ENCODE measurements at places on chromosomes 1 and 21.
A peak's percentile ranks its signal among the peaks of the same experiment; 100 is the strongest.

DNA sequence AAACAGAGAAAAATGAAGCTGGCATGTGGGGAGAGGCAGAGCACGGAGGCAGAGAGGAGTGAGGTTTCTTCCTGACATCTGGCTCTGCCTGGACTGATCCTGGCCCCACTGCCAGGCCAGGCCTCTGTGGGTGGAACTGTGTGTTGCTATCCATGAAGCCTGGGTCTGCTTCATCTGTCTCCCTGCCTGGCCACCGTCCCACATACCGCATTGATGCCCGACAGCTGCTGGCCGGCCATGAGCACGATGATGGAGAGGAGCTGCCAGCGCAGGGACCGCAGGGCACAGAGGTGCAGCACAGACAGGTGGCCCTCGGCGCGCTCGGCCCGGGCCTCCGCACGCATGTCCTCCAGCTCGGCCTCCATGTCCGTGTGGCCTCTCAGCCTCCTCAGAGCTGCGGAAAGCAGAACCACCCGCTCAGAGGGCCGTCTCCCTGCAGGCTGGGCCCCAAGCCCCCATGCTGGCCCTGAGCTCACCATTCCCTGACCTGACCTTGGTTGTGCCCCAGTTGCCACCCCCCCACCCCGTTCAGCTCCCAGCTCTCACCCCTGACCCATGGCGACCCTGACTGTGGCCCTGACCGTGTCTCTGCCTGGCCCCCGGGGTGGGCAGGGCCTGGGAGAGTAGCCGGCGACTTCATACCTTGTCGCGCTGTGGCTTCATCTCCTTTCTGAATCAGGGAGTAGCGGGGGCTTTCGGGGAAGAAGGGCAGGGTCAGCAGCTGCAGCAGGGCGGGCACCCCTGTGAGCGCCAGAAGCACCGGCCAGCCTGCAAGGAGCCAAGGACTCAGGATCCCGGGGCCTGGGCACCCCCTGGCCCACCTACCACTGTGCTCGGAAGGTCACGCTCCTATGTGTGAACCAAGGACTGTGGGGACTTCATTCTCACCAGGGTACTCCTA, 11.5 kb downstream of the SLC2A7 start:
- no peak for DNase-seq

DNA sequence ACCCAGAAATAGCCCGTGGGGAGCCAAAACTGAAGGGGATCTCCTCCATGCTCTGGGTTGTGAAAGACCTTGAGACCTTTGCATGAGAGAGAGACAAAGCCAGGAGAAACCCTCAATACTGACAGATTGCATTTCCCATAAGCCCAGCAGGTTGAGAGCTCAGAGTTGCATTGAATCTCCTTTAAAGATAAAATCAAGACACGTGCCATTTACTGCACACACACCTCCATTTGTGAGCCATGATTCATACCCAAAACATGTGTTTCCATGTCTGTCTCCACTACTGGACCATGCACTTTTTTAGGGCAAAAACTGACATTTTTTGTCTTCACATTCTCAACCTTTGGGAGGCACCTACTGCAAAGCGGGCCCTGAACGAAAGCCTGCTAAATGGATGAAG, 144.0 kb upstream of the NRIP1 start:
- DNase-seq: no peak

- no peak for DNase-seq
Observed at GRCh38 chr21:21046063-21046462, 47.9 kb downstream of the NCAM2 start.

DNA sequence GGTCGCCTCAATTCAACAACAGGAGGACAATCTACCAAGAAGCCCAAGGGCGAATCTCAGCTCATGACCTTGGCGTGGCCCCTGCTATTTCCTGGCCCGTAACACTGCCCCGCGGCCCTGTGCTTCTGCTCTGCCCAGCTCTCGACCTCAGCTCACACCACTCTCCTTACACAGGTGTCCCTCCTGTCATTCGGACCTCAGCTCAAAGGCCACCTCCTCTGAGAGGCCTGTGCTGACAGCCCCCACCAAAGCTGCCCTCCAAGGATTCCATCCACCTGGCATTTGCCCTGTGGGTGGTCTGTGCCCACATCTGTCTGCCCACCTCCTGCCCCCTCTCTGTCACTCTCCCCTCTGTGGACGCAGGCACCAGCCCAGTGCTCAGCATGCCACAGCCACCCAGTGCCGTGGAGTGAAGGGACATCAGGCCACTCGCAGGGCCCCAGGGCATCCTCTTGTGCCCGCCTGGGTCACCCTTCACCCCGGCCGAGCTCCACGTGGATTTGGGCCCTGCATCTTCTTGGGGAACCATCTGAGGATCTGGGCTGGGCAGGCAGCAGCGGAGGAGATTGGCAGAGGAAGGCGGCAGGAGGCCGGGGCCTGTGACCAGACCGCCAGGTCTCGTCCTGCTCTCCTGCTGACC, 70.3 kb downstream of the DHRS3 start:
- DNase-seq: no peak

DNA sequence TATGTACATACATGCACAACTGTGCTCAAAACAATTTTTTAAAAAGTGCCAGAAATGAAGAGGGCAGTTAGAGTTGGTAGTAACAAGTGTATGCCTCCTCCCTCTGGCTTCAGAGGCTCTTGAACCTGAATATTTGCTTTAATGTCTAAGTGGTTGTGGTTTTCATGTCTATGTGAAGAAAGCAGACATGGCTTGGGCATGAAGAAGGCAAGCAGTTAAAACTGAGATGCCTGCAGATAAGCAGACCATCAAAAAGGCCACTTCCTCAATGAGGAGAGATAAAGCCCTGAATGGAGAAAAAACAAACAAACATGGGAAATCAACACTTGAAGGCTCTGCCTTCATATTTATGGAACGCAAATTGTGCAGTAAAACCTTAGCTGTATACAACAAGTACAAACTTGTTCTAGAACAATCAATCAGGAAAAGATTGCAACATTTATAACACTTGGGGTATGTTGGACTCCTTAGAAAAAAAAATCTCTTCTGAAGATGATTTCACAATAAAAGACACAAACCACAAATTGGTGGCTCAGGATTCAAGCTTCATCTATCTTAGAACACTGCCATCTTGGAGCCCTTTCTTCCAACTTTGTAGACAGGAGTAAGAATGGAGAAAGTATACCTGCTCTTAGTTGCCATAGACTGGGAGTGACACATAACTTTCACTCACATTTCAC, 52.7 kb upstream of the PLA2G4A start:
- no peak for DNase-seq

- no peak for DNase-seq
Observed at GRCh38 chr1:151549199-151549598, 9.1 kb downstream of the TUFT1 start.

DNA sequence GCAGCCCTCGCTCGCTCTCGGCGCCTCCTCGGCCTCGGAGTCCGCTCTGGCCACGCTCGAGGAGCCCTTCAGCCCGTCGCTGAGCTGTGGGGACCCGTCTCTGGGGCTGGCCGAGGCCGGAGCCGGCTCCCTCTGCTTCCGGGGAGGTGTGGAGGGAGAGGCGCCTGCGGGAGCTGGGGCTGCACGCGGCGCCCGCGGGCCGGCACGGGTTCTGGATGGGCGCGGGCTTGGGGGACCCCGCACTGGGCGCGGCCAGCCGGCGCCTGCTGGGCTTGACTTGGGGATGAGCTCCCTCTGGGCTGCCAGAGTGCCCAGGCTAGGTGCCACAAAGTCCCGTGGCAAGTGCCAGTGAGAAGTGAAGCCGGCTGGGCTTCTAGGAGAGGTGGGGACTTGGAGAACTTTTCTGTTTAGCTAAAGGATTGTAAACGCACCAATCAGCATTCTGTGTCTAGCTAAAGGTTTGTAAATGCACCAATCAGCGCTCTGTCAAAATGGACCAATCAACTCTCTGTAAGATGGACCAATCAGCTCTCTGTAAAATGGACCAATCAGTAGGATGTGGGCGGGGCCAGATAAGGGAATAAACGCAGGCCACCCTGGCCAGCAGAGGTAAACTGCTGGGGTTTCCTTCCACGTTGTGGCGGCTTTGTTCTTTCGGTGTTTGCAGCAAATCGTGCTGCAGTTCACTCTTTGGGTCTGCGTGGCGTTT, 20.2 kb downstream of the EXOC8 start:
- DNase-seq: no peak

- no peak for DNase-seq
Observed at GRCh38 chr1:167360120-167360519, 139.4 kb downstream of the POU2F1 start.

GRCh38 chr1:196074182-196074581, 534.1 kb downstream of the KCNT2 start:
- DNase-seq: no peak

- DNase-seq: no peak
Observed at GRCh38 chr1:8097908-8098307, 71.8 kb upstream of the ERRFI1 start.

DNA sequence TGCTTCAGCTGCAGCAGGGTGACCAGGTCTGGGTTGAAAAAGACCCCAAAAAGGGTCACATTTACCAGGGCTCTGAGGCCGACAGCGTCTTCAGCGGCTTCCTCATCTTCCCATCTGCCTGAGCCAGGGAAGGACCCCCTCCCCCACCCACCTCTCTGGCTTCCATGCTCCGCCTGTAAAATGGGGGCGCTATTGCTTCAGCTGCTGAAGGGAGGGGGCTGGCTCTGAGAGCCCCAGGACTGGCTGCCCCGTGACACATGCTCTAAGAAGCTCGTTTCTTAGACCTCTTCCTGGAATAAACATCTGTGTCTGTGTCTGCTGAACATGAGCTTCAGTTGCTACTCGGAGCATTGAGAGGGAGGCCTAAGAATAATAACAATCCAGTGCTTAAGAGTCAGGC, 2.9 kb downstream of the C1QA start:
- no peak for DNase-seq

DNA sequence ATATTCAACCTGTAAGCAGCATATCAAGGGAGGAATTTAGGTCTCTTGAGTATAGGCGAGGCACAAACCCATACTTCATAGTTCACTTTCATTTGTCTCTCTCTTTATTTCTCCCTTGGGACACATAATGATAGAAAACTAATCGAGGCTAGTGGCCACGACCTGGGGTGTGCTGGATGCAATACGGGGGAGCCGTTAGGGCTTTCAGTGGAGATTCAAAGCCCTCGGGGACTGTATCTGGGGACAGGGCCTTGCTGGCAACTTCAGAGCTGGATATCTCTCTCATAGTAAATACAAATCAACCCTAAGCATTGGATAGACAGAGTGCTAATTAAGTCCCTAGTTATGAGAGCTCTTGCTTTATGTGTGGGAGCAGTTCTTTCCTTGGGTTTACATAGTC, 36.9 kb upstream of the SLC22A15 start:
- no peak for DNase-seq

GRCh38 chr1:169495046-169495775, 9.5 kb upstream of the SLC19A2 start:
- no peak for DNase-seq

DNA sequence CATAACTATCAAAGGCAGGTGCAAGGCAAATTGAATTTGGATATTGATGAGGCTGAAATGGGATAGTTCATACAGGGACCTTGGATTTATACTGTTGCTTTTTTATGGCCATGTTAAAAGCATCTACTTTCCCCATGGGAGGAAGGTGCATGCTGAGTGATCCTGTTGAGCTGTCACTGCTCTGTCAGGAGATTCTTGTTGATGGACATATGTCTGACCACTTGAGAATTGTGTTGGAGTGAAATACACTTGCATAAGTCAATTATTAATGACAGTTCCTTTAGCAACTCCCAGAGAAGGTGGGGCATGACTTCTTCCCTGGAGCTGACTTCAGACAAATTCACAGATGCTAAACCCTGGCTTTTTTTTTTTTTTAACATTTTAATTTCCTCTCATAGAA, 58.4 kb upstream of the DYNLT5 start:
- no peak for DNase-seq

- no peak for DNase-seq
Observed at GRCh38 chr1:25197982-25198662, 34.2 kb downstream of the SYF2 start.

GRCh38 chr21:25862112-25862511, 127.3 kb downstream of the GABPA start:
- DNase-seq: no peak

DNA sequence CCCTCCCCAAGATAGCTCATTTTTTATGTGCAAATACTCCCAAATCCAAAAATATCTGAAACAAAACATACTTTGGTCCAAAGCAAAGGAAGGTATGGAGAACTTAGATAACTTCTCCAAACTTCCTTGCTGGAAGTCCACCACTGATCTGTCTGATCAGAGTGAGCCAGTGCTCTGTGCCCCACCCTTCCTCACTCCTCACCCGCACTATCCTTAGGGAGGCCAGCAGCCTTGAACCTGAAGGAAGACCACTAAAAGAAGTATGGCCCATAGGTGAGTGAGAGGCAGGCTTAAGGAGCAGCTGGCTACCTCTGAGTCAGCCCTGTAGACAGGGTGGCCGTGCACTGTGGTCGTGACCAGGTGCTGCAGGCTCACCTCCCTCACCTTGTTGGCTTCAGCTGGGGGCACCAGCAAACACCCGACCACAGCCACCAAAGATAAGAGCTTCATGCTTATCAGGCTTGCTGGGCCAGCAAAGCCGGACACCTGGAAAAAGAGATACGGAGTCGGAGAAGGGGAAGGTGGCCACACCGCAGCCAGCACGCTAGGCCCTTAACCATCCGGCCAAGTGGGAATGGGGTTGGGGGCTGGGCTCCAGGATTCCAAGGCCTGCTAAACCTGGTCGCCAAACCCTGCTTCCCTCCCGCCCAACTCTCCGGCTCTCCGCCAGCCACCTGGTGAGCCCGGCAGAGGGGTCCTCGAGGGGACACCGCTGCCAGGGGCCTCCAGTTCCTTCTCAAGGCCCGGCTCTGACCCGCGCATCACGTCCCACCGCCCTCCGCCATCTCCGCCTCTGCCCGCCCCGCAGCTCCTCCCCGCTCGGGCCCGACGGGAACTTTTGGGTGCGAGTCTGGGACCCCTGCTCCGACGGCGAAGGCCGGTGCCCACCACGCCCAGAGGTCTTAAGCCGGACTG, 543 bp downstream of the TMEM9 start:
- DNase-seq: no peak

GRCh38 chr1:209428241-209428921, 155.1 kb upstream of the CAMK1G start:
- peak; percentile 70 for DNase-seq

- no peak for DNase-seq
Observed at GRCh38 chr1:28139025-28139712, 37.3 kb downstream of the PTAFR start.

GRCh38 chr1:205991237-205991636, 12.0 kb downstream of the RAB7B start:
- no peak for DNase-seq

DNA sequence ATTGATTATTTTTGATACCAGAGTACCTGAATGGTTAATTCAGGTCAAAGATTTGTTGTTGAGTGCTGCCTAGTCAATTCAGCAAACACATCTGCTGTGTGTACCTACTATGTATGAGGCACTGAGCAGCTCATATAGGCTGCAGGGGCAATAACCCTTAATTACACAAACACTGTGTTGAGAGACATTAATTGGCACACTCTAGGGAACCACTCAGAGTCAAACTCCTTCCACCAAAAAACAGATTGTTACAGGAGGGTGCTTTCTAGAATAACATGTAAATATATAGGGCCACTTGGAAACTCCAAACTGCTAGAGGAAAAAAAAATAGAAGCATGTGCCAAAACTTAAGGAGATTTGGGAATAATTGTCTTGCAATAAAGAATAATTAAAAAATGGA, 31.3 kb downstream of the UBE2U start:
- DNase-seq: peak; percentile 53

GRCh38 chr1:3417082-3417739, 37.3 kb upstream of the ARHGEF16 start:
- DNase-seq: no peak

GRCh38 chr1:181423301-181423918, 59.9 kb upstream of the CACNA1E start:
- no peak for DNase-seq
